Omental fat pad (tissue), 4 donors: ENCODE measurements at places on chromosomes 1 and 21.

DNA sequence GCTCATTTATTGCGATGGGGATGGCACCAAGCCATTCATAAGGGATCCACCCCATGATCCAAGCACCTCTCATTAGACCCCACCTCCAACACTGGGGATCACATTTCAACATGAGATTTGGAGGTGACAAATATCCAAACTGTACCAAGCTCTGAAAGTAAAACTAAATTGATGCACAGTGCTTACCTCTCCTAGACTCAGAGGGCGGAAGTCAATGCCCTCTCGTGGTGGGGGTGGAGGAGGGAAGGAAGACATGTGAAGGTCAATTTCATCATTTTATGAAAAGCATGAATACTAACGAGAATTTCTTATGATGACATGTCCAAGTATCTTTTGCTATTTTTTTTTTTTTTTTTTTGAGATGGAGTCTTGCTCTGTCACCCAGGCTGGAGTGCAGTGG is 120.0 kb downstream of the PGBD5 start:
- no peak for DNase-seq

DNA sequence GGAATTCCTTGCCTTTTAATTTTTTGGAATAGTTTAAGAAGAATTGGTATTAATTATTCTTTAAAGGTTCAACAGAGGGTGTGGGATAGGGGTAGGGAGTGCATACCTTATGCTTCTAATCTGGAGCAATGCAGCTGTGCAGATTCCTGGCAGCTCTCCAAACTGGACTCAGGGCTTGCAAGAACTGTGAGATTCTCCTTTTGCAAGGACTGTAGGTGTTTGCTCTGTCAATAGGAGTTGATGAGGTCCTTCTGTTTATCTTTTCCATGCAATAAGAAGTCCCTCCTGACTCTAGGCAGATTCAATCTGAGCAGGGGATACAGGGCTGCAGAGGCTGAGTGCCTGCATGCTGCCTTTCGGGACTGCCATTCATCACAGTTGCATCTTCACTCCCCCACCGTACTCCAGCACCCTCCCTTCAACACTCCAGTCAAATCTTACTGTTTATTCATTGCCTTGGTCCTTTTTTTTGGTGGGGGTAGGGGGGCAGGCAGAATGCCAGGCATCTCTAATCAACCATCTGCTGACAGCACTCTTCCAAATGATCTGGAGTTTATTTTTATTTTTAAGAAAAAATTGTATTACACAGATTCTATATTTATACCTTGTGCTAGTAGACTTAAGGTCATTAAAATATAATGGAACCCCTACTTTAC is 122.3 kb downstream of the DISC1 start:
- no peak for DNase-seq

- DNase-seq = no peak
Observed at GRCh38 chr1:61616830-61617229, 108.1 kb downstream of the TM2D1 start.

DNA sequence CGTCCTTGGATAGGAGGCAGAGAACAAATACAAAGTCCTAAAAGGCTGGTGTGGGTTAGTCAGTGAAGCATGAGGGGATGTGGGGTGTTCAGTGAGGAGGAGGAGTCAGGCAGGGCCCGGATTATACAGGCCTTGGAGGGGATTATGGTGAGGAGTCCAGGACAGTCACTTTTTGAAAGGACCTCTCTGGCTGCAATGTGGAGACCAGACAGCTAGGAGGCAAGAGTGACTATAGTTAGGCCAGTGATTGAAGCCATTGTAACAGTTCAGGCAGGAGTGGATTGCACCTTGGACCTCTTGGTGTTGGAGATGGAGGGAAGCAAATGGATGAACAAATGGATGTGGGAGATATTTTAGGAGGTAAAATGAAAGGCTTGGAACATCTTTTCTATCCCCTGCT is 115.8 kb downstream of the C1orf94 start:
- no peak for DNase-seq

DNA sequence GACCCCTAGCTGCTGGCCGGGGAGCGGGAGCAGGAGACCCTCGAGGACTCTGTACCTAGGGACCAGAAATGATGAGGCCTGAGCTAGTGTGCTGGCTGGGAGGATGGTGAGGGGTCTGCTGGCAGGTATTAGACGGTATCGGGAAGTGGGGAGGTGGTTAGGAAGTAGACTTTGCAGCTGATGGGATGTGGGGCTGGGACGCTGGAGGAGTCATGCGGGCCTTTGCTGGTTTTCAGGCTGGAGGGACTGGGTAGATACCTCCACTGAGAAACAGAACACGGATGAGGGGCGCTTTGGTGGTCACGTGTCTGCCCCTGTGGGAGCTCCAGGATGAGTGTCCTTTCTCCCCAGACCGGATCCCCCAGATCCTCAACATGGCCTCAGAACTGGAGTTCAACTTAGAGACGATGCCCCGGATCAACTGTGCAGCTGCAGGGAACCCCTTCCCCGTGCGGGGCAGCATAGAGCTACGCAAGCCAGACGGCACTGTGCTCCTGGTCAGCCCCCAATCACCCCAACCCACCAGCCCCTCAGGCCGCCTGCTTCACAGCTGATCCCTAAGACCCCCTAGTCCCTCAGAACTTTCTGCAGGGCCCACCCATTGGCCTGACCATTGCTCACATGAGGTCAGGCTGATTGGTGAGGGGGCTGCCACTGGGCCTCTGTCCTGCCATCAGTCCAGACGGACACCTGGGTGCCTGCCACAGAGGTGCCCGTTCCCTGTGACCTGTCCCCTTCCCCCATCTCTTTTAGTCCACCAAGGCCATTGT is 8.0 kb downstream of the TIE1 start:
- DNase-seq = no peak

DNA sequence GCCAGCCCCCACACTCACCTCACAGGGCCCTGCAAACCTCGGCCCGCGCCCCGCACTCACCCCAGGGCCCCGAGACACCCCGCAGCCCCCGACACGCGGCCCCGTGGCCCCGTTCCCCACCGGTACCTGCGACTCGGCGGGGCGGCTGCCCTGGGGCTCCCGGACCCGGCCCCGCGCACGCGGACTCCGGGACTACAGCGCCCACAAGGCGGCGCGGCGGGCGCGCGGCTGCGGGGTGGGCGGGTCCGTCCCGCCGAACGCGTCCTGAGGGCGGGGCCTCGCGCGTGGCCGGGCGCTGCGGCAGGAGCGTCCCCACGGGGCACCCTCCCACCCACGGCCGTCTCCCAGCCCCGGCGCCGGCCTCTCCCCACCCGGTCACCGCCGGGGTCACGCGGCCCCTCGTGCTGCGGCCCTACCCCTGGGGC is at the start of gene SLC19A1:
TSS of gene SLC19A1 (minus strand) at position 199 of the 425 bp plus-strand sequence. CDS start 4,481 bp downstream, outside the sequence.
- DNase-seq = peak; percentile 23

GRCh38 chr1:215198021-215198420 is 115.5 kb downstream of the KCNK2 start:
- no peak for DNase-seq
